ENCODE measurements at places on chromosomes 6 and 20.
A peak's percentile ranks its signal among the peaks of the same experiment; 100 is the strongest.

GRCh38 chr6:33314515-33314942, 651 bp upstream of the TAPBP start:
- DNase-seq = peak; percentile 89

- DNase-seq = no peak
These were observed 47.8 kb downstream of the JARID2 start for GRCh38 chr6:15293674-15294073.

GRCh38 chr6:157104803-157105202, 218.5 kb downstream of the TMEM242 start:
- DNase-seq = no peak

- no peak for DNase-seq
These were observed 121.1 kb downstream of the TNFRSF21 start for GRCh38 chr6:47188588-47189021.

GRCh38 chr6:165117806-165118205, 191.6 kb downstream of the C6orf118 start:
- no peak for DNase-seq

- peak; percentile 65 for DNase-seq
These were observed 74.6 kb upstream of the CEP85L start for GRCh38 chr6:118725944-118726343.

DNA sequence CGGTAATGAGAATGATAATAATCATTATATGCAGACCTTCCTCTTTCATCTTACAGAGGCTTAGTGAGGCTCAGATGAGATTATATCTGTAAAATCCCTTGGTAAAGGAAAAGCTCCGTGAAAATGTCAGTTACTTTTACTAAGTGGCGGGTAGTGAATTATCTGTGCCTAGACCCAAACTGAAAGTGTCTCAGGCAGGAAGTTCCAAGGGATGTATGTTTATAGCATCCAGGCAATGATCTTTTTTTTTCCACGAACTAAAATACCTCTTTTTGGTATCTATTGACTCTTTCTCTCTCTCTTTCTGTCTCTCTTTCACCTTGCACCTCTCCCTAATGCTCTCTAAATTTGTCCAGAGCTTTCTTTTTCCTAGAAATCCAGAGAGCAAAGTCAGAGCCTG, 5.0 kb downstream of the TCF21 start:
- no peak for DNase-seq

DNA sequence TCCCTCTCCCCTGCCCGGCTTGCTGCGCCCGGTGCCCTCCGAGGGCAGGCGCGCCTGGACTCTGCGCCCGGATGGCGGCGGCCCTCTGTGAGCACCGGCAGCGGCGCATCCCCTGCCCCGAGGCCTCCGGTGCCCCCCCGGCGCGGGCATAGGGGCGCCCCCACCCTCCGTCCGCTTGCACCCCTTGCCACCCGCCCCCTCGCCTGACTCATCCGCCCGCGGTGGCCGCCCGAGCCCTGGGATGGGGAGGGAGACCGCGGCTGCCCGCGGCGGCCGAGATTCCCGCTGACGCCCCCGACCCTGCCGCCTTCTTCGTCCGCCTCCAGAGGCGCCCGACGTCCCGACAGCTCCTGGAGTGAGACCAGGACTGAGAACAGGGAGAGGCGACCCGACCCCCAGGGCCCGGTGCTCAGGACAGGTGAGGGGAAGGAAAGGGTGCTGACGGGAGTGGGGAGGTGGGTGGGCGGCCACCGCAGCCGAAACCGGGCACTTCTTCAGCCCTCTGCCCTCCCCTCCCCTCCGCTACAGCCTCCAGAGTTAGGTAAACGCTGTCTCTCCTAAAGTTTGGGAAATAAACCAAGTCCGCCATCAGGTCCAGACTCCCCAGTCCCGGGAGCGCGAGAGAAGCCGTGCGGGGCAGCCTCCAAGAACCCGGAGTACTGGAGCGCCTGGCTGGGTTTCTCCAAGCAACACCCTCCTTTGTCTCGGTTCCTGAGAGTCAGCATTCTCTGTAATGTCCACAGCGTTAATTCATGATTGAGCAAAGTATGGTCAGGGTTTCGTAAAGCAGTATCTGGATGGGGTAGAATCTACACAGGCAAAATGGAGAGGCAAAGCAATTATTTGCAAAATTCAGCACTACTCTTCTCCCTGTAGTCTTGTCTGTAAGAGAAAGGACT, 539 bp downstream of the TMEM200A start:
- DNase-seq = peak; percentile 2

- no peak for DNase-seq
These were observed 169.0 kb upstream of the SCGN start for GRCh38 chr6:25482996-25483395.
